ENCODE measurements at places on chromosomes 5 and 9.

DNA sequence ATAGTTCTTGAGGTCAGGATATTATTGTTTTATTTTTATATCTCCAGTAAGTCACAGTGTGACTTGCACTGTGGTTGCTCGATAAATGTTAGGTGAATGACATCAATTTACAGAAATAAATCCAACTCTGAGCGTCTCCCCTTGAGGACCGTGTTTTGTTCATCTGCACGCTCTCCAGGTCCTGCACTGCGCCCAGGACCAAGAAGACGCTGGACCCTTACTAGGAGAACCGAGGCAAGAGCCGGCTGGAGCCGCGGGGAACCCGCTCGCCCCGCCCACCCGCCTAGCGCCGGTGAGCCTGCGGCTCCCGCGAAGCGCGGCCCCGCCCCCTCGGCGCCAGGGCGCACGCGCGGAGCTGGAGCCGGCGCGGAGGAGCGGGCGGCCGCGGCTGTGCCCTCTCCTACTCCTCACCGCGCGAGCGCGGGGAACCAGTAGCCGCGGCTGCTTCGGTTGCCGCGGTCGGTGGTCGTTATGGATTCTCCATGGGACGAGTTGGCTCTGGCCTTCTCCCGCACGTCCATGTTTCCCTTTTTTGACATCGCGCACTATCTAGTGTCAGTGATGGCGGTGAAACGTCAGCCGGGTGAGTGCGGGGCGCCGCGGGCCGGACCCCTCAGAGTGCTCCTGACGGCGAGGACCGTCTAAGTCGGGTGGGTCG, at the start of gene TMEM38B:
Gene TMEM38B (plus strand): TSS at position 352 of the 658 bp plus-strand sequence. CDS start 120 bp downstream, at position 472.
- no peak for DNase-seq

GRCh38 chr5:142219146-142219545, 105.7 kb downstream of the SPRY4 start:
- DNase-seq, result no peak

DNA sequence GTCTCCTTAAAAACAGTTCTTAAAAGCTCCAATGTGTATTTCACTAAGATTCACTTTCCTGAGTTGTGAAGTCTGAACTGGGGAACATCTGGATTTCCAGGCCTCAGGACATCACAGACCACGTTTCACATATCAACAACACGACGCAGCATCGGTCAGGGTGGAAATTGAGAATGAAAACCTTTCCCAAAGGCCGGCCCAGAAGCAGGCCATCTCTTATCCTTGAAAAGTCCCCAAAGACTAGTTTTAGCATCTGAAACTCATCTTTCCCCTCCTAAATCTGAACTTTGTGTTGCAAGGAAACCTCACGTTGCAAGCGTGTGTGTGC, 96.4 kb upstream of the COL5A1 start:
- no peak for DNase-seq

- DNase-seq, result no peak
Observed at GRCh38 chr9:114968671-114969070, 38.3 kb upstream of the TNFSF8 start.

GRCh38 chr9:22332202-22332601, 114.4 kb upstream of the DMRTA1 start:
- DNase-seq, result no peak

DNA sequence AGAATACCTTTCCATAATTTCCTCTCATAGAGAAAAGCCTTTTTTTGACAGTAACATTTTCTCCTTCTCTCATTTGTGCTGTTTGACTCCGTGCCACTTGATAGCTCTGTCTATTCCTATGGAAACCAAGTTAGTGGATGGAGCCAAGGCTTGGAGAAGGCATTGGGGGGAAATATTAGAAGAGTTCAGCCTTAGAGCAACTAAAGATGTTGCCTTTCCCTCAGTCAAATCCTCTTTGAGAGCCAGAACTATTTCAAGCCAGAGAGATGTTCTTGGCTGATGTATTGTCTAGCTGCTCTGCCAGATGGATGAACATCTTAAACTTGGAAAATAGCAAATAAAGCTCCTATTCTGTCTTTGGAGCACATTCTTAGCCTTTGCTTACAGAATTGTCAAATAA, 112.4 kb downstream of the INVS start:
- no peak for DNase-seq

Data from cortex of kidney (tissue), 1 donor.